GM23248 (cell line): ENCODE measurements at places on chromosomes 5 and 9. TPM values are rescaled to one million over a fixed set of nuclear protein-coding genes. Genes with fewer than 3 reads are reported as not detected.

GRCh38 chr5:91848453-91848852, 465.3 kb upstream of the ARRDC3 start:
- no peak overlapping the region for H3K4me3 ChIP-seq
- peaks cover 6% of the 10 kb centered on the region; the same call in 1 of the 2 replicates for H3K27me3 ChIP-seq
- no peaks in the 10 kb centered on the region for H3K36me3 ChIP-seq
- no peaks in the 10 kb centered on the region for H3K4me1 ChIP-seq
- DNase-seq = peak; percentile 76
- no peak overlapping the region for H3K27ac ChIP-seq

DNA sequence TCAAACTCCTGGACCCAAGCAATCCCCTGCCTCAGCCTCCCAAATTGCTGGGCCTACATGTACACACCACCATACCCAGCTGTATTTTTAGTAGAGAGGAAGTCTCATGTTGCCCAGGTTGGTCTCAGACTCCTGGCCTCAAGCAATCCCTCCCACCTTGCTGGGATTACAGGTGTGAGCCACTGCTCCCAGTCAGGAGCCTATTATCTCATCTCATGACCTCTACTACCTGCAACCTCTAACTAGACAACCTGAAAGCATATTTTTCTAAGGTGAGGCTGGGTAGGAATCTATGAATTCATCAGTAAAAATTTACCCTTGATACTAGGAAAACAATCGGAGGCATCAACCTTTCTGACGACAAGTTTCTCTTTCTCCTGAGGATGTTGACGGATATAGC, 10.0 kb downstream of the FAM13B start:
- no peak overlapping the region for H3K27ac ChIP-seq
- no peak for DNase-seq
- H3K27me3 ChIP-seq = no peaks in the 10 kb centered on the region
- H3K36me3 ChIP-seq = peaks cover 26% of the 10 kb centered on the region
- no peak overlapping the region for H3K4me3 ChIP-seq
- H3K4me1 ChIP-seq = peaks cover 9% of the 10 kb centered on the region

GRCh38 chr5:81408496-81408895, 14.6 kb upstream of the ACOT12 start:
- DNase-seq = peak; percentile 28
- H3K27ac ChIP-seq = no peak overlapping the region
- peaks cover 7% of the 10 kb centered on the region for H3K4me1 ChIP-seq

The ARL14EPL gene
- polyA plus RNA-seq = not detected in 2 replicates

The LAMC3 gene
- not detected in 2 replicates for polyA plus RNA-seq

The ZNF367 gene
- polyA plus RNA-seq = 2.1 and 2.8 TPM in 2 replicates

GRCh38 chr9:80691229-80691628, 998.1 kb downstream of the TLE1 start:
- no peaks in the 10 kb centered on the region for H3K27me3 ChIP-seq
- no peak overlapping the region for H3K4me3 ChIP-seq
- no peaks in the 10 kb centered on the region for H3K36me3 ChIP-seq

DNA sequence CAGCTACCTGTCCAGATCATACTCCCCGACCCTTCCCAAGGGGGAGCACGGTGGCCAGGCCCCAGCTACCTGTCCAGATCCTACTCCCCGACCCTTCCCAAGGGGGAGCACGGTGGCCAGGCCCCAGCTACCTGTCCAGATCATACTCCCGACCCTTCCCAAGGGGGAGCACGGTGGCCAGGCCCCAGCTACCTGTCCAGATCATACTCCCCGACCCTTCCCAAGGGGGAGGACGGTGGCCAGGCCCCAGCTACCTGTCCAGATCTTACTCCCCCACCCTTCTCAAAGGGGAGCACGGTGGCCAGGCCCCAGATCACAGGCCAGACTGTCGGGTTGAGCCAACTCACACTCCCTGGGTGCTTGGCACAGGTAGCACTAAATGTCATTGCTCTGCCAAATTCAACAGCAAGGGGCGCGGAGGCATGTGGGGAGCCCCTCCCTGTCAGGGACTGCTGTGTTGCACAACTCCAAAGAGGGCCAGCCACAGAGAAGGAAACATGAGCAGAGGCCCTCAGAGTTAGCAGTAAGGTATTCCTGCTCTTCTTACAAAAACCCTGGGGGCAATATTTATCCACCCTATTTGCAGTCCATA, 136.9 kb downstream of the OLFM1 start:
- H3K36me3 ChIP-seq = no peaks in the 10 kb centered on the region
- H3K27ac ChIP-seq = no peak overlapping the region
- H3K27me3 ChIP-seq = no peaks in the 10 kb centered on the region; the same call in 1 of the 2 replicates
- no peak for DNase-seq
- no peaks in the 10 kb centered on the region for H3K4me1 ChIP-seq

The FSD1L gene
- polyA plus RNA-seq = 2.0 and 2.7 TPM in 2 replicates

DNA sequence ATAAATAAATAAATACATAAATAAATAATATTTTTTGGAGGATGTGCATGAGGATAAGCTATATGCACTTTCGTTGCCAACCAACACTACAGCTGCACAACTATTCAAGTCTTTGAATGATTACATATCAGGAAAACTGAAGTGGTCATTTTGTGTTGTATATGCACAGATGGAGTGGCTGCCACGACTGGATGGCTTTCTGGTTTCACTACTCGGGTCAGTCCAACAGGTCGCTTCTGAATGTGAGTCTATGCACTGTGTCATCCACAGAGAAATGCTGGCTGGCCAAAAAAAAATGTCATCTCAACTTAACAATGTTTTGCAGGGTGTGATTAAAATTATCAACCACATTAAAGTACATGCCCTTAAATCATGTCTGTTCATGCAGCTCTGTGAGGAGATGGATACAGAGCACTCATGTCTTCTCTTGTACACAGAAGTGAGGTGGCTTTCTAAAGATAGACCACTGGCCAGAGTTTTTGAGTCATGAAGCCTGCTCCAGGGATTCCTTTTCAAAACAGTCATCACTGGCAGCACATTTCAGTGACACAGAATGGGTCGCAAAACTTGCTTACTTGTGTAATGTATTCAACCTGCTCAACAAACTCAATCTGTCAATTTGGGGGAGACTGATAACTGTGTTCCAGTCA, 589.8 kb upstream of the CYLC2 start:
- H3K4me3 ChIP-seq = no peak overlapping the region
- no peak for DNase-seq
- H3K27ac ChIP-seq = no peak overlapping the region
- no peaks in the 10 kb centered on the region for H3K27me3 ChIP-seq

The ACOT12 gene
- not detected in 2 replicates for polyA plus RNA-seq

DNA sequence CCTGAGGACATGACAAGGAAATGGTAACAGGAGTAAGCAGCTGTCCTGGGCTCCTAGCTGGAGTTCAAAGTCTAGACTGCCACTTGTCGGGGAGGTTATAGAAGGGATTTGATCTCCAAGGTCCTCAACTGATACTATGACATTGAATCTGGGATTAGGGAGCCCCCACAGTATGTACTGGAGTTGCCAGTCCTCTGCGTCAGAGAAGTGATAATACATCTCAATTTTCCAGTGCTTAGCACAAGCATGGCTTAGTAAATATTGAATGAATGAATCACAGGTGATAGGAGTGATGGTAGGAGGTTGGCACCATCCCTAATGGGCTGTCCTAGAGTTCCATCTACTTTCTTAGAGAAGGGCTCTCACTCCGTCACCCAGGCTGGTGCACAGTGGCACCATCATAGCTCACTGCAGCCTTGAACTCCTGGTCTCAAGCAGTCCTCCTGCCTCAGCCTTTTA, 6.2 kb upstream of the TPM2 start:
- H3K36me3 ChIP-seq = peaks cover 53% of the 10 kb centered on the region
- peak; percentile 33 for DNase-seq
- H3K27ac ChIP-seq = peak overlapping the region; percentile 86

DNA sequence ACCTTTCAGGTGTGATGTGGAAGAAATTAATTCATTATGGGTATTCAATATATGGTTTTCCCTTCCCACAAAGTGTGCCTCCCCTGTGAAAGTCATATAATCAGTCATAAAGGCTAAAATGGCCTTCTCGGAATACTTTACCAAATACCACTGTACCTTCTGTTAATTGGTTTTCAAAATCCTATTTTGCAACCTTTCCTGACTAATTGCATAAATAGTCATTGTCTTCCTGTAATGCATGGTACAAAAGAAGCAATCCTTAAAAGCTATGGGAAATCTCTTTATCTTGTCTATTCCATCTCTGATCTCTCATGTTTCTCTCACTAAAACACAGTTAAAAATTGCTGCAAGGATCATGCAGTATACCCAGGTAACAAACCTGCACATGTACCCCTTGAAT, 44.3 kb upstream of the UGCG start:
- H3K27ac ChIP-seq = peak overlapping the region; percentile 73
- no peaks in the 10 kb centered on the region for H3K36me3 ChIP-seq
- 0 out of 2 replicates have a peak overlapping the region, but pooled peaks have one; percentile 0 for H3K4me3 ChIP-seq
- H3K27me3 ChIP-seq = no peaks in the 10 kb centered on the region
- peaks cover 31% of the 10 kb centered on the region for H3K4me1 ChIP-seq

GRCh38 chr5:82142928-82143577, 135.1 kb downstream of the RPS23 start:
- H3K27ac ChIP-seq = no peak overlapping the region
- no peak for DNase-seq
- H3K4me1 ChIP-seq = no peaks in the 10 kb centered on the region
- no peaks in the 10 kb centered on the region for H3K27me3 ChIP-seq
- no peak overlapping the region for H3K4me3 ChIP-seq
